Subcutaneous preadipocyte (primary cell): ENCODE measurements at places on chromosomes 11 and 22. TPM values are rescaled to one million over a fixed set of nuclear protein-coding genes. Genes with fewer than 3 reads are reported as not detected.

The NR1H3 gene
- 53.3 and 88.2 TPM in 2 replicates for total RNA-seq

The HBE1 gene
- total RNA-seq, result not detected in 2 replicates

The LZTR1 gene
- total RNA-seq, result 47.9 and 48.1 TPM in 2 replicates

The PIH1D2 gene
- 2.2 TPM in 2 replicates for total RNA-seq

The EXT2 gene
- 104 and 108 TPM in 2 replicates for total RNA-seq

The UBQLNL gene
- total RNA-seq, result not detected in 2 replicates

The GGT1 gene
- total RNA-seq, result 0.39 and 1.1 TPM in 2 replicates

The RAB36 gene
- 5.5 and 7.2 TPM in 2 replicates for total RNA-seq

The MB gene
- total RNA-seq, result not detected in 2 replicates

The MRGPRX3 gene
- total RNA-seq, result not detected in 2 replicates
